ENCODE measurements at places on chromosomes 4 and X.

DNA sequence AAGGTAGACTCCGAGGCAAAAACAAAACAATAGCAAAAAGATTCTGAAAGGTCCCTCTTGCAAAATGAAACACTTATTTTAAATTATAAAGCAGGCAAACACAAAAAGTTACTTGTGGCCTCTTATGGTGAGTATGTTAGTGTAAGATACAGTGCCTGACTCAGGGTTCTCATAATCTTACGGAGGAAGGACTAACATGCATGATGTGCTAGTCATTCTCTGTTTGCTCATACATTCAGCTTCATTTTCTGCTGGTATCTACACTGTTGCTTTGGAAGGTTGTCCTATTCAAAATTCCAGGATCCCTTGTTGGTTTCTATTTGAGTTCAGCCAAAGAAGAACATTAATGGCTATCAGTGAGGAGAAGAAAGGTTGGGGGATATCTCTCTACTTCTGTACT lies 249.1 kb upstream of the FAM47A start:
- DNase-seq: no peak

- DNase-seq: no peak
These were observed 107.0 kb downstream of the NFKB1 start for GRCh38 chr4:102608190-102608589.

DNA sequence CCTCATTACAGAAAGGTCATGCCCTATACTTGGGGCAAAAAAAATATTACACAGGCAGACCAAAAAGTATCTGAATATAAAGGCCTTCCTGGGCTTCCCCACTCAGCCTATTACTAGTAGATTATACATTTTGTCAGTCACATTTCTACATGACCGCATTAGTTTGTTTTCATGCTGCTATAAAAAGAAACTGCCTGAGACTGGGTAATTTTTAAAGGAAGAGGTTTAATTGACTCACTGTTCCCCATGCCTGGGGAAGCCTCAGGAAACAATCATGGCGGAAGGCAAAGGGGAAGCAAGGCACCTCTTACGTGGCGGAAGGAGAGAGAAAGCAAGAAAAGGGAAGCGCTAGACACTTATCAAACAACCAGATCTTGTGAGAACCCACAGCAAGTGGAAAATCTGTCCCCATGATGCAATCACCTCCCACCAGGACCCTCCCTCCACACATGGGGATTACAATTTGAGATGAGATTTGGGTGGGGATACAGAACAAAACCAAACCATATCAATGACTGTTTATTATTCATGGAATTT lies 1312.0 kb downstream of the PCDH7 start:
- DNase-seq: no peak

GRCh38 chrX:3268829-3269228 lies 77.6 kb downstream of the MXRA5 start:
- no peak for DNase-seq

GRCh38 chrX:120235284-120235683 lies 15.3 kb upstream of the ZBTB33 start:
- no peak for DNase-seq

DNA sequence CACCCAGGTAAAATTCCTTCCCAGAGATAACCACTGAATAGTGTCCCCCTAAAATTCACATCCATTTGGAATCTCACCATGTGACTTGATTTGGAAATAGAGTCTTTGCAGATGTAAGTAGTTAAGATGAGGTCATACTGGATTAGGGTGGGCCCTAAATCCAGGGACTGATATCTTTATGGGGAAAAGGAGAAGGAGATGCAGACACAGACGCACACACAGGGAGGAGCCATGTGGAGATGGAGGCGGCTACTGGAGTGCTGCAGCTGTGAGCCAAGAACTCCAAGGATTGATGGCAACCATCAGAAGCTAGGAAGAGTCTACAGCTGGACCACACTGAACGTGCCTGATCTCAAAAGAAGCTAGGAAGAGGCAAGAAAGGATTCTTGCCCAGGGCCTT lies 96.6 kb upstream of the SRD5A3 start:
- no peak for DNase-seq

GRCh38 chrX:137032341-137032694 lies 1.5 kb downstream of the GPR101 start:
- DNase-seq: no peak

GRCh38 chr4:26048950-26049349 lies 134.9 kb downstream of the SMIM20 start:
- DNase-seq: no peak

DNA sequence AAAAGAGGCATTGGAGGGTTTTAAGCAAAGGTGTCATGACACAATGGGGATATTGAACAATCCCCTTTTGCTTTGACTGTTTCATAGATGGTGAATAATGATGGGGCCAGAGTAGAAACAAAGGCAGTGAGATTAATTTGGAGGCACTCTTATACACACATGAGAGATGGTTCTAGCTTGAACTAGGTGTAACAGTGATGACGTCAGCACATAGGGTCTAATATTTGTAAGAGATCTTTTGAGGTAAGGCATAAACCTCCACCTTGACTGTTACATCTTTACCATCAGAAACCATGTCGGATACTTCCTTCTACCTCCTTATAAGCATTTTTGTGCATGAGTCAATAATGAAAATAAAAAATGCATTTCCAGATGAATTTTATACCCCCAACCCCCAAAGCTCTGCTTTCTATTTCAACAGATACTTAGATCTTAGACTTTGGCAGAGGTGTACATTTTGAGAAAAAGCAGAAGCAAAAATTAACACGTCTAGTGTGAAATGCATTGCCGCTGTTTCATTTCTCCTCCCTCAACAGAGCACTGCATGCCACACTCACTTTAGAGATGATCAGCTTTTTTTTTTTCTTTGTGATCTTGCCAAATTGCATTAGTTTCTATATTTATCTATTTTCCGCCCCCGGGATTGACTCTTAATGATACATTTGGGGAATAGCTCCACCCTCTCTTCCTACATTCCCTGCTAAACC lies 87.2 kb downstream of the HS3ST1 start:
- no peak for DNase-seq

DNA sequence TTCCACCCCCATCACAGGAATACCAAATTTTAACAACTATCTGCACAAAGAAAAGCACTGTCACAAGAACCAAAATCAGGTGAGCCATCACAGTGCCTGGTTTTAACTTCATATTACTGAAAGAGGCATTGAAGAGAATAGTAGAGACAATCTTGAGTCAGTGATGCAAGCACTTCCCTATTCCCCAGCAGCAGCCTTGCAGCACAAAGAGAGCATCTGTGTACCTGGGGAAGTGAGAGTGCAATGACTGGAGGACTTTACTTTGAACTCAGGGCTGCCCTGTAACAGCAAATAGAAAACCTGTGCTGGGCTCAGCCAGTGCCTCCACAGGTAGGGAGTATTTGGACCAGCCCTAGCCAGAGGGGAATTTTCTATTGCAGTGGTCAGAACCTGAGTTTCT lies 361.8 kb downstream of the TEX13C start:
- no peak for DNase-seq

DNA sequence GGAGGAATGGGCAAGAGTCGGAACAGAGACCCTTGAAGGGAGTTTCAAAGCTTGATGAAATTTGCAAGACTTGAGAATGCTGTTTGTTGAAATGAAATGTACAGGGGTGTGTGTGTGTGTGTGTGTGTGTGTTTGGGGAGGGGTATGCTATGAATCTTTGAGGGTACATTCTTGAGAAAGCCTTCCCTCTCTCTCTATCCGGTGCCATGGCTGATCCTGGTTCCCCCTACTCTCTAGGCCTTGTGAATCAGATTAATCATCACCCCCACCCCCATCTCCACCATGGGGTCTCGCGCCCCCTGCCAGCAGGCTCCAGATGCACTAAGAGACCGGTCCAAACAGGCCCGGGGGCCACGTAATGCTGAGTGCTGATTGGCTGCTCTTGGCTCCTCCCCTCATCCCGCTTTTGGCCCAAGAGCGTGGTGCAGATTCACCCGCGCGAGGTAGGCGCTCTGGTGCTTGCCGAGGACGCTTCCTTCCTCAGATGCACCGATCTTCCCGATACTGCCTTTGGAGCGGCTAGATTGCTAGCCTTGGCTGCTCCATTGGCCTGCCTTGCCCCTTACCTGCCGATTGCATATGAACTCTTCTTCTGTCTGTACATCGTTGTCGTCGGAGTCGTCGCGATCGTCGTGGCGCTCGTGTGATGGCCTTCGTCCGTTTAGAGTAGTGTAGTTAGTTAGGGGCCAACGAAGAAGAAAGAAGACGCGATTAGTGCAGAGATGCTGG lies at the start of gene HTR2C:
HTR2C (plus strand) TSS at position 441 of the 729 bp plus-strand sequence. CDS start 142,851 bp downstream, outside the sequence.
- DNase-seq: no peak

- DNase-seq: no peak
These were observed 69.3 kb upstream of the CCDC160 start for GRCh38 chrX:134167591-134168203.

DNA sequence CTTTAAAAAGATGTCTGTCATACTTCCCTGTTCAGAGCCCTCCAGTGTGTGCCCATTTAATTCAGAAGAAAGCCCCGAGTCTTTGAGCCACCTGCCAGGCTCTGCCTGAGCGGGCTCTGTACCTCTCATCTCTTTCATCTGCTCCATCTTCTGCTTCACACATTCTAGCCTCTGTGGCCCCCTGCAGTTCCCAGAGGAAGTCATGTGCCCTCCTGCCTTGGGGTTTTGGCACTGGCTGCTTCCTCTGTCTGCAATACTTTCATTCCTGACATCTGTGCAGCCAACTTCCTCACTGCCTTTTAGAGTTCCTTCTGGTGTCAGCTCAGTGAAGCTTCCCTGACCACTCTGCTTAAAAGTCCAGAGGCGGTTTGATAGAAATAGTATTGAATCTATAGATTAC lies 6.2 kb upstream of the STK32B start:
- no peak for DNase-seq

DNA sequence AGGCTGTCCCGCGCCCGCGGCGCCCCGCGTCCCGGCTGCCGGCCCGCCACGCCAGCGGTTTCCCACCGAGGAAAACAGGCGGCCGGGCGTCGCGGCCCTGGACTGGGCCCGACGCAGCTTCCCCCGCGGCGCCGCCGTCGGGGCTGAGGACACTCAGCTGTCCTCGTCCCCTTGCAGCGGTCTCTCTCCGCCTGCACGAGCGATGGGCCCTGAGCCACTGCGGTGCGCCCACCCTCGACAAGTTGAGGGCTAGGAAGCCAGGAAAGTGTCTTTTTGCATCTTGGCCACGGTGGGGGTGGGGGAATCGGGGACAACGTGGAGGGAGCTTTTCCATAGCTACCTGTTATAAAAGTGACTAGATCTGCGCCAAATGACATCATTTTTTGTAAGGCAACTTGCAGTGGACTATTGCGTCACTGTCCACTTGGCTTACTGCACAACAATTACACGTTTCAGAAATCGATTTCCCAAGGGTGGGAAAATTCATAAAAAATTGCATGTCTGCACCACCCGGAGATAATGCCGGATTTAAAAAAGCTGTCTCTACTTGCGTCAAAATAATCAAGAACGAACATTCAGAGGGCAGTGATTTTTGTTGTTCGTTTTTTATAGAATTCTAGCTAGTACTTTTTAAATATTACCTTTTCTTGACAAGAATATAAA lies 1.1 kb downstream of the KLHL15 start:
- DNase-seq: peak; percentile 88

DNA sequence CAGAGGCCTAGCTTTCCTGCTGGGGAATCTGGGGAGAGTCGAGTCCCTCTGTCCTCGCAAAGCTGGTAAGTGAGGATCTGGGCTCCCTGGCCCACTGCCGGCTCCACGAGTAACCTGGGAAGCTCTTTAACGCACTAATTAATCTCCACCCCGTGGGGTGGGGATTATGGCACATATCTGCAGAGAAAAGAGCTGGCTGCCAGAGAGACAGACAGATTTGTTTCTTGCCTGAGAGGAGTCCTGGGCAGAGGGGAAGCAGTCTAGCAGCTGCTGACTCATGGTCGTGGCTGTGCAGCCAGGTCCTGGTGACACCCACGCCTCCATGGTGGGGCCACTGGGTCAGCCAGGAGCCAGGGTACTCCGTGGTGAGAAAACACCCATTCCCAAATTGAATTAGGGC lies 14.0 kb downstream of the SORCS2 start:
- DNase-seq: no peak

DNA sequence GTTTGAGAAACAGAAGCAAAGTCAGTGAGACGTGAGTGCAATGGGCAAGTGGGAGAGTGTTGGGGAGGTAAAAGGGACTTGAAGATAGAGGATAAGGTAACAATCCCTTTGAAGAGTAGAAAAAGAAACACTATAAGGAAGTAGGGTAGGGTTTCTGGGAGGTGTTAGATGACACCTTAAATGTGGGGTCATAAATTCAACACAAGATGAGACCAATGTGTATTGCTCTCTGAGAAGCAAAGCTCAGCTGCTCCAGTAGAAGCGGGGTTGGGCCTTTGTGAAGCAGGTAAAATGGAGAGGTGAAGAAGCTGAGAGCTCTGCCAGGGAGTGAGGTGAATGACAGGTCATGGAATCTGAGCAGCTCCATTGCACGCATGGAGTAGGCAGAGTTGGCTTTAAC lies 85.3 kb downstream of the REELD1 start:
- no peak for DNase-seq

GRCh38 chr4:158422546-158422945 lies 99.1 kb upstream of the RXFP1 start:
- no peak for DNase-seq

DNA sequence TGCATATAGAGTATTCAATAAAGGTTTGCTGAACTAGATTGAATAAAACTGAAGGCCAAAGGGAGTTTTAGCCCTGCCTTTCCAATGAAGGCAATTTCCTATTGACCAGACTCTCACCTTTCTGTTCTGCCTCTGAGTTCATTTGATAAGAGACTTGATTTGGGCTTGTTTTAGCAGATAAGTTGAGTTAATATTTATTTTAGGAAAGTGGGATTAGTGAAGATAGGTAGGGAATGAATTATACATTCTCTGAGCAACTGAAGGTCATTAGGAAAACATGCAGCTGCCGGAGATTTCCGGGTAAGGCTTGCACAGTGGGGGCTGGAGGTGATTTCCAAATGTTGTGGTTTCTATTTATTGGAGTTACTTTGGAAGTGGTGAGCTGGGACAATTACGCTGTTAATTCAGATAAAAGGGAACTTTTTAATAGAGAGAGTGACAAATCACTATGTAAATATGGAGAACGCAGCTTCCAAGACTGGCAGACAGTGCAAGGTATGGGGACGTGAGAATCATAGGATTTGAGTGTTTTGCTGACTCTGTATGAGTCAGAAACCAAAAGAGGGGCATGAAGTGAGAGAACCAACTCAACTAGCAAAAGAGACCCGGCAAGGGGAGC lies 553.6 kb upstream of the BOD1L1 start:
- no peak for DNase-seq

DNA sequence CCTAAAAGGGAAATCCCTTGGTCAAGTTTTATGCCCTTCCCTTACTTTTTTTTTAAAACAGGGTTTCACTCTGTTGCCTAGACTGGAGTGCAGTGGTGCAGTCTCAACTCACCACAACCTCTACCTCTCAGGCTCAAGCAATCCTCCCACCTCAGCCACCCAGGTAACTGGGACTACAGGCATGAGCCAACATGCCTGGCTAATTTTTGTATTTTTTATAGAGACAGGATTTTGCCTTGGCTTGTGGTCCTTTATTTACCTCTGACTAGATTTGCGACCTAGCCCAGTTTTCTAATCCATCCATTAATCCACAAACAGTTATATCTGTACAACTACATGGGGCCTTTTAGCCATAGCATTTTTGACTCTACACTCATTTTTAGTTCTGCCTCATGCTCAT lies 23.7 kb downstream of the CDS1 start:
- DNase-seq: no peak
